Dermis microvascular lymphatic vessel endothelial cell (primary cell): ENCODE measurements at places on chromosomes 5 and 9. TPM values are rescaled to one million over a fixed set of nuclear protein-coding genes. Genes with fewer than 3 reads are reported as not detected.

MCIDAS gene
- not detected in 2 replicates for total RNA-seq

ERAP2 gene
- 3.9 and 4.9 TPM in 2 replicates for total RNA-seq

PCAT7 gene
- not detected in 2 replicates for total RNA-seq

FBP1 gene
- 0.51 and 0.64 TPM in 2 replicates for total RNA-seq

CAAP1 gene
- total RNA-seq: 10.9 and 11.5 TPM in 2 replicates

IFNA13 gene
- total RNA-seq: not detected in 2 replicates

POU5F2 gene
- total RNA-seq: 0.26 and 0.51 TPM in 2 replicates

CNTNAP3 gene
- total RNA-seq: 38.8 and 78.6 TPM in 2 replicates
